NCI-H2029 treated with DMSO at 0.1 percent for 48 hours (cell line): ENCODE measurements at places on chromosomes 5 and 9.
A peak's percentile ranks its signal among the peaks of the same experiment; 100 is the strongest.

DNA sequence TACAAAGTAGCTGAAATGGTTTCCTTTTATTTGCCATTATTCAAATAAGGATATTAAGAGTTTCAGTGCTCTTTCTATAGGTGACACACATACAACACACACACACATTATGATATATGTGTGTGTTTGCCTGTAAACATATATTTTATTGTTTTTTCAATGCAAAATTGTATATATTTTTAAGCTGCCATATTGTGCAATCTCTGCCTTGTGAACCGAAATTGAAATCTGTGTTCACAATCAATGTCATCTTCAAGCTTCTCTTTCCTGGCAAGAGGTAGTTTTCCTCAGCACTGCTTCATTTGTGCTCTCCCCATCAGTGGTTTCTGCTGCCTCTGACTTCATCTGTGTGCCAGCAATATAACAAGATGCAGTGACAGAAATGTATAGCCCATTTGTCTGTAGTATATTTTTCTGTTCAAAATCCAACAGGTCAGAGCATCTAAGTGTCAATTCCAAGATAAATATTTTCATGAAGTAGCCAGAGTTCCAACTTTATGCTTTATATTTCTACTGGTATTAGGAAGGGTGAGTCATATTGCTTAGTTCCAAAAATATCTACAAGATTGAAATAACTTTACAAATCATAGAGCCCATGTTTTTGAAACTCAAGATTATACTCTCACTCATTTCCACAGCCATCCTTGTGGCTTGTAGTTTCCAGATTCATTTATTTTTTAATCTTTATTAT, 1704.8 kb upstream of the CDH9 start:
- DNase-seq, result no peak

DNA sequence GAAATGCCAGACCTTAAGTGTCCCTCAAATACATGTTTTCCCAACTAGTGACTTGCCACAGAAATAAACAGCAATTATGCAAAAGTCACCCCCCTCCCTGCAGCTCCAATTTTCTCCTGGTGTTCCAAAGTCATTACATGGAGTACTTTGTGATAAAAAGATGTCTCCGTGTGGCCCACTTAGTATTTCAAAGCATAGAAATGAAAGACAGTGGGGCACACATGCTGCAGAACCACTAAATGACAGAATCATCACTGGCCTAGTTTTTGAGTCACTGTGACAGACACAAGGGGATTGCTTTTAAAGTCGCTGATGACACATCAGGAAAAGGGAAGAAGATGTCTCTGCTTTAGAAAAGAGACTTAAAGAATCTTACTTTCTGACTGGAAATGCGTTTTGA, 323.4 kb downstream of the PSAT1 start:
- DNase-seq, result no peak

DNA sequence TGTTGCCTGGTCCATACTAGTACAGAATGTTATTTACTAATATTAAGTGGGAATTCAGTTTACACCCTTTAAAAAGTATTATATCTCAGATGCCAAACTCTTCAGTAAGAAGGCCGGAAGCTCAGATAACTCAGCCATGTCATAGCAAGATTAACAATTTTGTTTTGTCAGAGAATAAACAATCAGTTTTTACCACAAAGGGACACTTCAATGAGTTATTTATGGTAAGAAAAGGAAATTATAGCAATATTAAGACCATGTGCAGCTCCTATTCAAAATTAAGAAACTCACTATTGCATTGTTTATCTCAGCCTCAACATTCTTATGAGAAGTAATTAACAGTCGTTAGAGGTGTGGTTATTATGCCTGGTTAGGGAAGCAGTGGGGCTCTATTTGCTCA, 13.1 kb upstream of the ARL15 start:
- DNase-seq, result no peak

- DNase-seq, result no peak
These were observed 7.5 kb upstream of the CRB2 start for GRCh38 chr9:123348317-123348992.

DNA sequence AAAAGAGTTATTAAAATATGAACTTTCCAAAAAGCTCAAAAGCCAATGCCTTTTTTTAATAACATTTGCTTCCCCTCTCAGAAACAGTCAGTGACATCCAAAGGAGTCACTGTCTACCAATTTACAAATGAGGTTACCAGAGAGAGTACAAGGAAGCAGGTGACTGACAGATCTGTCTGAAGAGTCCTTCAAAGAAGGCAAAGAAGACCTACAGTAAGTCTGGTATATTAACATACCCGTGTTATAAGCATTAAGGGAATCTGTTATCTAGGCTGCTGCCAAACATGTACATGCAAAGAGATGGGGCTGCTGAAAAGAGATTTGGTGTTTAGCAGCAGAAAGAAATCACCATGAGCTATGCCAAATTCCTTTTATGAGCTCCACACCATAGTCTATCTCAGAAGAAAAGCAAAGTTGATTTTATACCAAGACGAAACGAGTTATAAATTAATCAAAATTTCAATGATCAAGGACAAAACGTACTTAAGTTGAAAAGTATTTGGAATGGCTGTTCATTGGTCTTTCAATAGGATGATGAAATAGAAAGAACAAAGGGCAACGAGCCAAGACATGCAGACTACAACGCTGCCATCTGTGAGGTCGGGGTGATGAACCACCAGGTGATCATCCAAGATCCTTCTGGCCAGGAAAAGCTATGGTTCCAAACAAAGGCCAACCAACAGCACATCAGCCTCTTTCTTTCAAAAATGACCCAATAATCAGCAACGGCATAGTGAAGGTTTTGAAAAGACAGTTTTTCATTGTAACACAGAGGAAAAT, 8.1 kb downstream of the PRELID2 start:
- no peak for DNase-seq

- DNase-seq, result no peak
These were observed 61.5 kb upstream of the TEX48 start for GRCh38 chr9:114743446-114743845.

- DNase-seq, result no peak
These were observed 22.0 kb downstream of the TMEM167A start for GRCh38 chr5:83055166-83055565.

- DNase-seq, result no peak
These were observed 693.8 kb downstream of the DNAH5 start for GRCh38 chr5:13250464-13251291.

- DNase-seq, result no peak
These were observed 25.6 kb upstream of the ANKRD33B start for GRCh38 chr5:10538103-10538788.

DNA sequence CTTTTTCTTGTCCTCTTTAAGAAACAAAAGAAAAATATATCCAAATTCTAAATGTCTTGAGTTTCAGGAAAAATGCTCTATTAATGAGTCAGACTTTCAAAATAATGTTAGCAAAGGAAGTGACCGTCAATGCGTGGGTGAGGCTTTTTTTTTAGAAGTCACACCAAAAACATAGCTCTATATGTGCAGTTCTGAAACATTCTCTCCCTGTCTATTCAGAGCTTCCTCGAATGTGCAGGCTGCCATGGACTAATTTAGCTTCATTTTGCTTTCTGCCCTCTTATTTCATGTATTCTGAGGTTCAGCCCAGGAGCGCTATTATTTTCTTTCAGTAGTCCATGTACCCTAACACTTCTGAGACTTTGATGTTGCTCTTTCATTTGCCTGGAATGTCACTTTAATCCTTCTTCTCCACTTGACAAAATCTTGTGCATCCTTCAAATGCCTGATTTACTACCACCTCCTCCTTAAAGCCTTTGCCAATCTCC, 72.5 kb upstream of the RASA1 start:
- DNase-seq, result no peak

GRCh38 chr5:145701404-145701803, 133.7 kb downstream of the PRELID2 start:
- no peak for DNase-seq

GRCh38 chr5:177447611-177448243, 1.1 kb downstream of the PRR7 start:
- no peak for DNase-seq

DNA sequence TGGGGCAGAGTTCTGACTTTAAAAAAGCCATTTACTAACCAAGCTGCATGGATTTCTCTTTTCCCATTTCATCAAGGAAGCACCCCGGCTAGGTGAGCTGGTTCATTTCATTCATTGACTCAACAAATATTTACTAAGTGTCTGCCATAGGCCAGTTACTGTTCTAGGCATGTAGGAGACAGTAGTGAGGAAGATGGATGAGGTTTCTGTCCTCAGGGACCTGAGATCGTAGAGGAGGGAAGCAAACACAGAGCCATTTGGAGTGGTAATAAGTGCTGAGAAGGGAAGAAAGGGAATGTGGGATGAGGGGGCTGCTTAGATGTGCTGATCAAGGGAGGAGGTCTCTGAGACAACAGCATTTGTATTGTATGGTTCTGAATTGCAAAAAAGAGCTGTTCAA, 120.4 kb downstream of the C9orf152 start:
- DNase-seq, result peak; percentile 85

- DNase-seq, result peak; percentile 36
These were observed 14.3 kb upstream of the NR4A3 start for GRCh38 chr9:99807276-99807852.

- DNase-seq, result no peak
These were observed 70.0 kb downstream of the TMEM252 start for GRCh38 chr9:68470634-68471033.

DNA sequence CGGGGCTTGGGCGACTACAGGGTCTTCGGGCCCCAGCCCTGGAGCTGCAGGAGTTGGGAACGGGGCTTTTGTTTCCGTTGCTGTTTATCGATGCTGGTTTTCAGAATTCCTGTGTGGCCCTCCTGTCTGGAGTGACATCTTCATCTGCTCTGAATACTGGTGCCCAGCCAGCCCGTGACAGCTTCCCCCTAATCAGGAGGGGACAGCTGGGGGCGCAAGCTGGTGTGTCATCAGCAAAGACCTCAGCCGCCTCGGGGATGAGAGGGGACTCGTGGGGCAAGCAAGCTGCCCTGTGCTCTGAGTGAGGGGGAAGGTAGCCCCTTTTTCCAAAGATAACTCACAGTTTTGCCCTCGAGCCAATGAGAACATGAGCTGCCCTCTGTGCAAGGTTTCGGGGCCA, 110.7 kb downstream of the RXRA start:
- no peak for DNase-seq

GRCh38 chr9:122040561-122041242, 52.4 kb downstream of the TTLL11 start:
- no peak for DNase-seq

DNA sequence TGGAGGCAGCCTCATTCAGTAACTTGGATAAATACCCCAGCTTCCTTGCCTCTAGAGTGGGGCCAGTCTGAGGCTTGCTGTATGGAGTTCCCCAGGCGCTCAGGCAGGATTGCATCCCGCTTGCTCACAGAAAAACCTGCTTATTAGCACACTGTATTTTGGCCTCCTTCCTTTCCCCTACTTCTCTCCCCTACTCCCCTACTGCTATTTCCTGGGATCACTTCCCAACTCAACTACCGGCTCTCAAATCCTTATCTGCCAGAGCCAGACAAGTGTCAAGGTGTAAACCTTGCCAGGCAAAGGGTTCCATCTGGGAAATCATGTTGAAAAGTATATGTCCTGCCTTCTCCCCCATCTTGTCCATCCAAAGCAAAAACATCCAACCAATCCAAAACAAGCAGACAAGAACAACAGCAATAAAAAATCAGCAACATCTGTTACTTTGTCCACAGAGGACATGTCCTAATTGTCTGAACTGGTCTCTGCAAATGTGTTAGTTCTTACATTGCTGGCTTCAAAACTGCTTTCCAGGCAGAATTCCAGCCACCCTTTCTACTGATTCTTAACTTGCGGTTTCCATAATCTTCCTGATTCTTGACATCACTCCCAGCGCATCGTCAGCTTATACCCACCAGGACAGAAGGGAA, 164.1 kb upstream of the SEMA6A start:
- DNase-seq, result no peak

- DNase-seq, result no peak
These were observed 172.6 kb upstream of the PPP2R2B start for GRCh38 chr5:147051193-147051592.

- DNase-seq, result no peak
These were observed 43.3 kb downstream of the CREBRF start for GRCh38 chr5:173099461-173099860.

DNA sequence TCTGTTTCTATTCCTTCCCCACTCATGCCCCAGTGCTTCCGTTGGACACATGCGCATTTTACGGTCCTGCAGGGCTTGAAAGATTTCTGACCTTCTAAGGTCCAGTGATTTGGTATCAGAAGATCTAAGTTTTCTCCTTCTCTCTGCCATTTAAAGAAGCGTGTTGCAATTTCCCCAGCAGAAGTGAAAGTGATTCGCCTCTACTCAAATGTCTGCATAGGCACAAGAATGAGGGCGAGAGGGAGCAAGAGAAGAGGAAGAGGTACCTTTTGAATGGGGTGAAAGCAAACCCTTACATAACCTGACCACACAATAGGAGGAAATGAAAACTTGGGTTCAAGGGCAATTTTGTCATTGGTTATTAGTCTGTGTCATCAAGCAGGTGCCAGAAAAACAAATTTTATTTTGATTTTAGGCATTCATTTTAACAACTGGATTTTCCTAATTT, 31.7 kb upstream of the NR3C1 start:
- no peak for DNase-seq

DNA sequence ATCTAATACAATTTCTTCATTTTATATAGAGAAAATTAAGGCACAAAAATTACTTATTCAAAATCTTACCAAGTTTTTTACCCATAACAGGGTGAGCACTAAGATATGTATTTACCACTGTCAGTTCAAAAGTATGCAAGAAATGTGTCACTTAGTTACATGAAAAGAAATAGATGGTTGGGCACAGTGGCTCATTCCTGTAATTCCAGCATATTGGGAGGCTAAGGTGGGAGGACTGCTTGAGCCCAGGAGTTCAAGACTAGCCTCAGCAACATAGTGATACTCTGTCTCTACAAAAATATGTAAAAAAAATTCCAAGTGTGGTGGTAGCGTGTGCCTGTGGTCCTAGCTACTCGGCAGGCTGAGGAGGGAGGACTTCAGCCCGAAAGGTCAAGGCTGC, 19.4 kb downstream of the YIPF5 start:
- DNase-seq, result no peak

GRCh38 chr5:30209755-30210154, 983.7 kb upstream of the CDH6 start:
- no peak for DNase-seq

DNA sequence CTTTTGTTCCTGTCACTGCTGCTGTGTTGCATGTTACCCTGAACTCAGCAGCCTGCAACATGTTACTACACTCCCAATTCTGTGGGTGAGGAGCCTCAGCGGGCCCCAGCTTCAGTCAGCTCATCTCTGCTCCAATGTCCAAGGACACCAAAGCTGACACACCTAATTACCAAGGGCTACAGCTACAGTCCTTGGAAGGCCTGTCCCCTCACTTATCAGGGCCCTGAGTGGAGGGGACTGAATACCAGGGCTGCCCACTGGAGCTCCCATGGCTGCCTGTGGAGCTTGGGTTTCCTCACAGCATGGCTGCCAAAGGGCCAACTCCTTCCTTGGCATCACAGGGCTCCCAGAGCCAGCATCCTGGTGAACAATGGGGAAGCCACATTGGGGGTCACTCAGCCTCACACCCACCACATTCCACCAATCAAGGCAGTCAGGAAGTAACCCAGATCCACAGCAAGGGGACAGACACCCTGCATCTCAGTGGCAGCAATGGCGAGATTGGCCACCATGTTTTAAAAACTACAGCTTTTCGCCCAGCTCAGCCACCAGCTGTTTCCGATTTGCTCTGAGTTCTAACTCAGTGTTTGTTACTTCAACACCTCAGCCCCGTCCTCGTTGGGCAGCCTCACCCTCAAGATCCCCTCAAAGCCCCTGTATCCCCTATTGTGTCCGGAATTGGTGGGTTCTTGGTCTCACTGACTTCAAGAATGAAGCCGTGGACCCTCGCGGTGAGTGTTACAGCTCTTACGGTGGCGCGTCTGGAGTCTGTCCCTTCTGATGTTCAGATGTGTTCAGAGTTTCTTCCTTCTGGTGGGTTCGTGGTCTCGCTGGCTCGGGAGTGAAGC, 18.9 kb downstream of the SEMA4D start:
- no peak for DNase-seq
